ENCODE measurements at places on chromosomes 1 and 21.

DNA sequence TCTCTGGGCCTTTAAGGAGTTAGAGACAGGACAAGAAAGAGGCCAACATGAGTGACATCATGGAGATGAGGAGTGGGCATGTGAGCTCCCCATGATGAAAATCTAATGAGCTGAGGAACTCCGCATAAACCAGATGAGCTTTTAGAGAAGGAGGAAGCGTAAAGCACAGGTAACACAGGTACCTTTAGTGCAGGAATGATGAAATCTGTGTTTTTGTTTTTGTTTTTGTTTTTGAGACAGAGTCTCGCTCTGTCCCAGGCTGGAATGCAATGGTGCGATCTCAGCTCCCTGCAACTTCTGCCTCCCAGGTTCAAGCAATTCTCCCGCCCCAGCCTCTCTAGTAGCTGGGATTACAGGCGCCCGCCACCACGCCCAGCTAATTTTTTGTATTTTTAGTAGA, 12.7 kb upstream of the FAM89A start:
- DNase-seq: no peak

DNA sequence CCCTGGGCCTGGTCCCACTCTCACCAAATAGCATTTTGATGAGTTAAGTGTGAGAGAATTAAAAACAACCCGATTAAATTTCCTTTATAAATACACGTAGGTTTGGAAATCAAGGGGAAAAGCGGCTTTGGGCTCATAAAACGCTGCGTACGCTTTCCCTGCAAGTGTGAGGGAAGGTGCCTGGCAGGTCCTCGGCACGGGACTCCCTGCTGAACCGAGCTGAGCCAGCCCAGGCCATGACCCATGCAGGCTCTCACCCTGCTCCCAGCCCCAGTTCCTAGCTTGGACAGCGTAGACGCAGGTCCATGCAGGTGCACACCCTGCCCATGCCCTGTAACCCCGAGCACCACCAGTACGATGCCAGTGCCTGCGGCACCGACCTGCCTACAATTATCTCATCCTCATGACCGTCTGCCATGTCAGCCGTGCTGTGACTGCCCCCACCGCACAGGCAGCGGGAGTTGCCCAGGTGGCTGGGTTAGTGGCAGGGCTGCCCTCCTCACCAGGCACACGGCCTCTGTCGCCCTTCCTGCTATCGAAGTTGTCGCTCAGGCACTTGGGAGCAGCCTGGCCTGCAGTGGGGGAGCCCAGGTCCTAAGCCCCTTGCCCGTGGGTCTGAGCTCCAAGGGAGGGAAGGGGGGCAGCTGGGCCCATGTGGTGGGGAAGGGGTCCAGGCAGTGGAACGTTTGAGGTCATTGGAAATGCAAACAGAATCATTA, 41.0 kb upstream of the ACTRT2 start:
- DNase-seq: no peak

- DNase-seq: no peak
These were observed 343.6 kb downstream of the NPHP4 start for GRCh38 chr1:5648410-5649165.

DNA sequence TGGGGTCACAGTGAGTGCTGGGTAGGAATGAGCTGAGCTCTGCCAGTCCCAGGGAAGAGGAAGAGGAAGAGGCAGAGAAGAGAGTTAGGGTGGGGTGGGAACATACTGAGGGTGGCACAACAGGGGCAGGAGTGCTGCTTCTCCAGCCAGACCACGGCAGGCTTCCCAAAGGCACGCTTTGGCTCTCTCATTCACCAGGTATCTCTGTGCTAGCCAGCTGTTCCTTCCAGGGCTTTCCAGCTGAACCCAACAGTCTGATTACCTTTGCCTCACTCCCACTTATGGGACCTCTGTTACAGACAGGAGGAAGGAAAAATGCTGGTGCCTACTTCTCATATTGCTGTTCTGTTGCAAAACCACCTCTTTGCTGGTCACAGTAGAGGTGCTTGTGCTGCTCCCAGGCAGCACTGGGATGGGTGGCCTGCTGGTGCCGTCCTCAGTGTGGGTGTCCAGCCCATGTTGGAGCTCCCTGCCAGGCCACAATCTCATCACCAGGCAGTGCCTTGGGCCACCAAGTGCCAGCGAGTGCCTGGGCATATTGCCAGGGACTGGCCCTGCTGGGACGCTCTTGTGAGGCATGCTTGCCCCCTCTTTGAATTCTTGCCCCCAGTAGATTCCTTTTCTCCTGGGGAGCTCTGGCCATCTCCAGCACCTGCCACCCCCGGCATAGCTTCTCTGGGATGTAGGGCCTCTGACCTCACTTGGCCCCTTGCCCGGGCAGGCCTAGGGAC, 2.1 kb downstream of the ADORA1 start:
- DNase-seq: no peak

DNA sequence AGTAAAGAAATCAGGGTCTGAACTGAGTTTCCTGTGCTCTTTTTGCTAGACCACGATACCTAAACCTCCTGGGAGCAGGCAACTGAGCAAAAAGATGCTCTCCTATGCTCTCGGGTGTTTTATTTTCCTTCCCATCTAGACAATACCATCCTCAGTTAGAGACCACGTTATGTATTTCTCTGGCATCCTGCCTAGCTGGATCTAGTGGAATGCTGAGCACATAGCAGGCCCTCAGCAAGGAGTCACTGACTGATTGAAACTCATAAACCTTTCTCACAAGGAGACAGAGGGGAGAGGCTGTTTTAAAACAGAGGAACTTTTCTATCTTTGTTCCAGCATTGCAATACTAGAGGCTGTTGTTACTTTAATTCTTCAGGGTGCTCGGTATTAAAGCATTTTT, 168.0 kb downstream of the CYYR1 start:
- no peak for DNase-seq

- no peak for DNase-seq
These were observed 25.7 kb downstream of the HSPG2 start for GRCh38 chr1:21911205-21912001.

DNA sequence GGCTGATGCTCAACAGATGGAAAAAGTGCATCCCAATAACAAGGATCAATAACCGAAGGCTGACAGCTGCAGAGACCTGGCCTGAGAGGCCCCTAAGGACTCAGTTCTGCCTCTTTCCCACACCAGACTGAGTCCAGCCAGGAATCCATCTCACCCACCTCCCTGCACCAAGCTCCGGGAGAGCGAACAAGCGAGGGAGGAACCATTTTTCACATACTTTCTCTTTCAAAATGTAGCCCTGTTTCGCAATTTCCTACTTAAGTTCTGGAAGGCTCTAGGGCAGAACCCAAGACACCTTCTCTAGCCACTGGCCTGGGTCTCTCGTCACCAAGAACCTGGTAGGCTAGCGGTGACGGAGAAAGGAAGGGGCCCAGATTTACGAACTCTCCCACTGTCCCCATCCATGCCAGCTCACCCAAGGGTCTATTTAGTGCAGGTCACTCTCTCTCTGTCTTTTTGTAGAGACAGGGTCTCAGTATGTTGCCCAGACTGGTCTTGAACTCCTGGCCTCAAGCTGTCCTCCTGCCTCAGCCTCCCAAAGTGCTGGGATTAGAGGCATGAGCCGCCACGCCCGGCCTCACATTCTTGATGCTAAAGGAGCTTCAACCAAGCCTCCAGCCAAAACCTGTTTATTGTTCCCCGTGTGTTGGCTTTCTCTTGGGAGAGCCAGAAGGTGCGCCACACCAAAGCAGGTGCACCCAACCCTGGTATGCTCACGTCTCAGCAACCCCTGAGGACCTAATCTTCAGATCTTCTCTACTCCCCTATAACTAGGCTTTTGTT, 10.9 kb upstream of the GNL2 start:
- no peak for DNase-seq

GRCh38 chr21:24590261-24590660, 1017.0 kb downstream of the MRPL39 start:
- peak; percentile 34 for DNase-seq

DNA sequence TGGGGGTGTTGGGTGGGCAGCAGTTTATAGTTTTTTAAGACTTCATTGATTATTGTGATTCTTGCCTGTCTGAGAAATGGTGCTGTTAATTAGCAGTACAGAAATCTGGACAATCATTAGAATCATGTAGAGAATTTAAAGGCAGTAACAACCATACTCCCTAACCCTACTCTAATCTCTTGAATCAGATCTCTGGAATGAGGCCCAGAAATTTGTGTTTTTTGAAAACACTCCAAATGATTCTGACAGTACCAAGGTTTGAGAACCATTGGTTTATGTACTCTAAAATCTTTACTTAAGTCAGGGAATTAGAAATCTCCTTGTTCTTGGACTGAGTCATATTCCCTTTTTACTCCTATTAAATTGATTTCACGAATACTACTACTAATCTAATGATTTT, 24.0 kb downstream of the FNBP1L start:
- no peak for DNase-seq

GRCh38 chr1:235558621-235559169, 54.4 kb upstream of the B3GALNT2 start:
- DNase-seq: no peak

DNA sequence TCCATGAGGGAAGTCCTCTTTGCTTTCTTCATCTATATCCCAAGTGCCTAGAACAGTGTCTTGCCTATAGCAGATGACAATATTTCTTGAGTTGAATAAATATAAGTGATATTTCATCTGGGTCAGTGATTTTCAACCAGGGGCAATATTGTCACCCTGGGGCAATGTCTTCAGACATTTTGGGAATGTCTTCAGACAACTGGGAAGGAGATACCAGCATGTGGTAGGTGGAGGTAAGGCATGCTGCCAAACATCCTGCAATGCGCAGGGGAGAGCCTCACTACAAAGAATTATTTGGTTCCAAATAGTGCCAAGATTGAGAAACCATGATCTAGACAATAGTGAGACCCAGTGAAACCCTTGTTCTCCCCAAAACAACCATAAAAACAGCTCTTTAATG, 54.7 kb downstream of the C1orf94 start:
- no peak for DNase-seq

- no peak for DNase-seq
These were observed 37.3 kb upstream of the HYI start for GRCh38 chr1:43491061-43491460.

- DNase-seq: no peak
These were observed 92.9 kb downstream of the C21orf91 start for GRCh38 chr21:17726047-17726829.

DNA sequence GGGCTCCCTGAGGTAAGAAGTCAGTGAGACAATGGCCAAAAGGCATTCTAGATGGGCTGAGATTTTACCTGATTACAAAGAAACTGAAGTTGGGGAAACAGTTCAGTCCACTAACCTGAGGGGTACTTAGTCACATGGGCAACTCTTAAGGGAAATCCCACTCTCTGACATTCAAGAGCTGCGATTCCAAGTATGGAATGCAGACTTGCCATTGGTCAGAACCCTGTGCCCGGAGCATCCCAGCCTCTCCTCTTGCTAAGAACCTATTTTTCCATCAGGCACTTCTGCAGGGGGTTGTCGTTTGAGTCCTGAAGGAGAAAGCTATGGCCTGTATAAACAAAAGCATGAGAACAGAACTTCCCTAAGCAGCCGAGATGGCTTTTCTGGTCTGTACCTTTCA, 434.9 kb upstream of the DAB1 start:
- no peak for DNase-seq

GRCh38 chr1:221548942-221549341, 192.9 kb downstream of the DUSP10 start:
- no peak for DNase-seq

GRCh38 chr1:19793360-19794046, 6.2 kb downstream of the TMCO4 start:
- DNase-seq: no peak

DNA sequence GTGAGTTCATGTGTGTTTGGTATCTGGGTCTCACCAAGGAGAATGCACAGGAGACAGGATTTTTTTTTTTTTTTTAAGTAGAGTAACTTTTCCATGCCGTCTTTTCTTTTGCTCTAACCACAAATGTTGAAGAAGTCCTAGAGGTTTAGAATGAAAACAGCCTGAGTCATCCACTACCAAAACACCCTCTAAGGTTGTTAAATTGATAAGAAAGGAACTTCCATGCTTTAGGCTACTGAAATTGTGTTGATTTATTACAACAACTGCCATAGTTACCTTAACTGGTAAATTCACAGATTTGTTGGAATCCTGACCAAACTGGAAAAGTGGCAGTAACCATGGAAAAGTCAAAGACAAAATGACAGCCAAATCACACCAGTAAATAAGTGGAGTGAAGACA, 375.6 kb downstream of the AMY1C start:
- no peak for DNase-seq

- no peak for DNase-seq
These were observed 144.5 kb downstream of the TM2D1 start for GRCh38 chr1:61580417-61580816.

GRCh38 chr1:35605071-35605866, 32.2 kb downstream of the TFAP2E start:
- DNase-seq: no peak

DNA sequence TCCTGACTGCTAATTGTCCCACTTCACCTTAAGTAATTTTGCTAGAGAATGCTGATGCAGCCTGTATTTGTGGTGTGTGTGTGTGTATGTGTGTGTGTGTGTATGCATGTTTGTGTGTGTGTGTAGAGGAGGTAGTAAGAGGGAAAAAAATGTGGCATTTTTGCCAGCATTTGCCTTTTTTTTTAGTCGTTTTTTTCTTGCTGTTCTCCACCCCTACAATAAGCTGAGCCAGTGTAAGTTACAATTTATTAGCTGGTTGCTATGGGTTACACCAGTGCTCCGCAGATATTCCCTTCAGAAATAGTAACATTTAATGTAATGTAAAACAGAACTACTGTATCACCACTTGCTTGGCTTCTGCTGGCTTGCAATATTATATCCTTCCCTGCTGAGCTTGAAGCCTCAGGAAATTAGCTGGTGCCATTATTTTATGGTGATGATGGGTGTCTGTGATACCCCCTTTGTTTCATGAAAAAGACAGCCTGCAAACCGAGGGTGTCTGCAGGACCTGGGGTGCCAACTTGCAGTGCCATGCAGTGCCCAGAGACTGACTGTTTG, 23.4 kb upstream of the IGSF3 start:
- no peak for DNase-seq

Data from NCI-H2171 (cell line).